Esophagus (tissue), 2 donors: ENCODE measurements at places on chromosomes 13 and 19. TPM values are rescaled to one million over a fixed set of nuclear protein-coding genes. Genes with fewer than 3 reads are reported as not detected.

The FCAR gene
- not detected for polyA plus RNA-seq

The SPRYD7 gene
- polyA plus RNA-seq: 8.2 TPM

The PTH2 gene
- polyA plus RNA-seq: not detected

The LILRB1 gene
- 0.46 TPM for polyA plus RNA-seq

The POSTN gene
- 4.7 TPM for polyA plus RNA-seq

The ZNF562 gene
- polyA plus RNA-seq: 11.2 TPM

The MAP2K2 gene
- 127 TPM for polyA plus RNA-seq

The ZNF626 gene
- 1.6 TPM for polyA plus RNA-seq

The LYPD5 gene
- polyA plus RNA-seq: 3.8 TPM

The SDHAF1 gene
- polyA plus RNA-seq: 18.0 TPM

The TBC1D4 gene
- polyA plus RNA-seq: 5.8 TPM

The GJB6 gene
- polyA plus RNA-seq: 294 TPM

The FGF22 gene
- 0.53 TPM for polyA plus RNA-seq

The ICAM4 gene
- 0.12 TPM for polyA plus RNA-seq

The ZFP14 gene
- 0.71 TPM for polyA plus RNA-seq

The PTPRH gene
- 0.10 TPM for polyA plus RNA-seq

The DCT gene
- polyA plus RNA-seq: 0.02 TPM

The LGALS14 gene
- not detected for polyA plus RNA-seq

The ZNF497 gene
- polyA plus RNA-seq: 2.2 TPM
